ENCODE measurements at places on chromosomes 5 and 9.
A peak's percentile ranks its signal among the peaks of the same experiment; 100 is the strongest.

- no peak for DNase-seq
Measured at GRCh38 chr9:92760494-92760893, 4.1 kb downstream of the BICD2 start.

GRCh38 chr5:124421584-124421983 lies 324.9 kb downstream of the ZNF608 start:
- no peak for DNase-seq

GRCh38 chr9:137490532-137491186 lies 31.5 kb upstream of the NSMF start:
- DNase-seq: no peak

GRCh38 chr5:171863935-171864334 lies 78.3 kb downstream of the SMIM23 start:
- DNase-seq: peak; percentile 67

DNA sequence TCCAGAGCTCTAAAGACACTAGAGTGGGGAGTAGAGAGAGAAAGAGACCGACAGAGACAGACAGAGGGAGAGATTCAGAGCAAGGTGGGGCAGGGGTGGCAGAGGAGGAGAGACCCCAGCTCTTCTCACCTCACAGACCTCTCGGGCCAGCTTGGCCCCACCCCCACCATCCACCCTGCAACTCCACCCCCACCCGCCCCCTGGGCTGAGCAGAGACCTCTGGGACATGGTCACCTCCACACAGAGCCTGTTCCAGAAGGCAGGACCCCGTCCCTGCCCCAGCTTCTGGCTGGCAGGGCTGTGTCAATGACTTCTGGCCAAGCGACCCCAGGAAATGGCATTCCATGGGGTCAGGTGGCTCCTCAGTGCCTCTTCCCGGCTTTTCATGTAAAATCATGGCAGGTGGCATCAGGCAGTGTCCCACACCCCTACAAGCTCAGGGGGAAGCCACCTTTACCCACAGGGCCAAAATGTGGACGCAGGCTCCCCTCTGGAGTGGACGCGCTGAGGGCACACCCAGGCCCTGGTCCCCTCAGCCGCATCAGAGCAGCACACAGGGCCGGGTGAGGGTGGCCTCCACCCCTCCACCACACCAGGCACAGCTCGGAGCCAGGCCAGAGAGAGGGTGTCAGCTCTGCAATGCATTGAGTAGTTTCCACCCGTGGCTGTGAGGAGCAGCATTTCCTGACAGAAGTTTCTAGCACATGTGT lies 131.2 kb upstream of the LPCAT1 start:
- no peak for DNase-seq

- DNase-seq: no peak
Measured at GRCh38 chr5:144864118-144864517, 693.4 kb downstream of the KCTD16 start.

- no peak for DNase-seq
Measured at GRCh38 chr5:87399720-87400119, 13.0 kb downstream of the CCNH start.

GRCh38 chr9:37066139-37066725 lies 32.2 kb upstream of the PAX5 start:
- no peak for DNase-seq

DNA sequence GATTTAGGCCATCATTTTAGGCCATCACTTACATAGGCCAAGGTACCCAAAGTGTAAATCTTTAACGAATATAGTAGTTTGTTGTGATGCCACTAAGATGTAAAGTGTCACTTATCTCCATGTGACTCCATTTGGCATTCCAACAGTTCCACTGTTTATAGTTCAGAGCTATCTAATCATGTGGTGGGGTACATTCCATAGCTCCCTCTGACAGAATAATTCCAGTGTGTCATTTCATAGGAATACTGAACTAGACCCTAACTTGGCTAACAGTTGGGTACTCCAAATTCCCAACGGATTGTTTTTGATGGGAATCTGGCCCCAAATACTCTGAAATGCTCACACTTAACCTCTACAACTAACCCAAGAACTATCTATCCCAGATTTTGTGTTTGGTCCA lies 76.7 kb upstream of the FST start:
- no peak for DNase-seq

DNA sequence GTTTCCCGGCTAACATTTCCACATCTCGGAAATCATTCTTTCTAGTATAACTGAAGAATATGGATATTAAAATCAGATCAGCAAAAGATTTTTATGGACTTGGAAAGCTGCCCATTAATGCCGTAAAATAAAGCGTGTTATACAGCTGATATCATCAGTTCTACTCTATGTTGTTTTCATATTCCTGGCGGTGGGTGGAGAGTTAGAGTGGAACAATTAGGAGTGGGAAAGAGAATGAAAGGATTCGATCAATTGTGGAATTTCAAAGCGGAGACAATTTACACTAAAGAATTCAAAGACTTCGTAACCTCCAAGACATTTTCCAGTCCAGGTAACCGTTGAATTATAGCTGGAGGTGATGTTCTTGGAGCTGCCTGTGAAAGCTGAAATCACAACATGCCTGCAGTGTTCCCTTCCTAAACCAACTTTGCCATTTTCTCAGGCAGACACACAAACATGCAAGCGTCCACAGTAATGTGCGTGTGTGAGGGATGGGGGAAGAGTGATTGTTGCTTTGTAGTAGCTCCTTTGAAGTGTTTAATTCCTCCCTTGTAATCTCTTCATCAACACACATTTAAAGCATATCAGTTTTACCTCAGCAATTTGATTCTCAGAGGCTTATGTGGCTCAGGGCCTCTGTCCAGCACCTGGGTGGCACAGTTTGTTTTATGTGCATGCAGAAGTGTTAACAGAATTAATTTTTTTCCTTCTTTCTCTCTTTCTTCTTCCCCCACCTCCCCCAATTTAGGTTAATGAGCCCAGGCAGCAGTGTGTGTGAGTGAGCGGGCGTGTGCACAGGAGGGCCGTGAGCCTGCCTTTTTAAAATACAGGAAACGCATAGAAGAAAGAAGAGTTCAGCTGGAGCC lies 544.1 kb downstream of the RAB3C start:
- DNase-seq: no peak

- DNase-seq: no peak
Measured at GRCh38 chr9:93645149-93645889, 68.9 kb downstream of the PHF2 start.

- no peak for DNase-seq
Measured at GRCh38 chr5:95817430-95817829, 5.1 kb downstream of the GLRX start.

- peak; percentile 23 for DNase-seq
Measured at GRCh38 chr9:133505901-133506652, 18.7 kb downstream of the MYMK start.

GRCh38 chr5:39102684-39103155 lies 28.5 kb upstream of the RICTOR start:
- no peak for DNase-seq

- no peak for DNase-seq
Measured at GRCh38 chr5:1793301-1793740, 6.3 kb downstream of the MRPL36 start.

- DNase-seq: no peak
Measured at GRCh38 chr5:175821790-175822211, 49.6 kb upstream of the CPLX2 start.

- DNase-seq: peak; percentile 27
Measured at GRCh38 chr5:66958980-66959641, 237.5 kb downstream of the CD180 start.

- no peak for DNase-seq
Measured at GRCh38 chr5:19713740-19714139, 274.3 kb downstream of the CDH18 start.

DNA sequence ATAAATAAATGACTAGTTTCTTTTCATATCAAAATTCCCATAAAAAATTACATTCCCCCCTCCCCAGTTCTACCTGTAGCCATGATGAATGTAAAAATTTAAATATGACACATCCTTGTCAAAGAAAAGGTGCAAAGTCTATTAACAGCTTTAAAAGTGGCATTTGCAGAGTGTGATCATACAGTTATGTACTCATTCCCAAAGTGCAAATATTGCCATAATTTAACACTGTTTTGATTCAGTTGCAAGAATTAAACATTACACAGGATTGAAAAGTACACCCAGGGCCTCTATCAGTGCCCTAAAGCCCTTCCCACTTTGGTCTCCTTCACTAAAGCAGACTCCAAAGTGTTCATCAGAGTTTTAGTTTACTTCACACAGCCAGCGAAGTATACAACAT lies 51.8 kb downstream of the RNF145 start:
- DNase-seq: no peak

GRCh38 chr5:60162441-60162840 lies 268.9 kb upstream of the PDE4D start:
- DNase-seq: no peak

DNA sequence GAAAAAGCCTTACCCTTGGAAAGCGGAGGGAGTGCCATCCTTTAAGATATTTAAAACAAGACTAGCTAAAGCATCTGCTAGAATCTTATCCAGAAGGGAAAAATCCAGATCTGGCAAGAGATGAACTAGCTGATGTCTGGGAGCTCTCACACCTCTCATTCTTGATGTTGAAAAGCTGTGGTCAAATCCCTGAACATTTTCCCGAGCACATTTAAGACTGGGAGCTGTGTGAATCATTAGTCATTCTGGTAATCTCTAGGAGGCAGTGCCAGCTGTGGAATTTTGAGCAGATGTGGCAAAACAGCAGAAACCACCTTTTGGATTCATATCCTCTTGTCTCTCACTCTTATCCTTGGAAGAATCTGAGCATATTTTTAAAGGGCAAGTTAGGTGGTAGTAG lies 218.0 kb downstream of the MAN2A1 start:
- peak; percentile 69 for DNase-seq

- peak; percentile 40 for DNase-seq
Measured at GRCh38 chr5:56200971-56201666, 32.0 kb downstream of the ANKRD55 start.

DNA sequence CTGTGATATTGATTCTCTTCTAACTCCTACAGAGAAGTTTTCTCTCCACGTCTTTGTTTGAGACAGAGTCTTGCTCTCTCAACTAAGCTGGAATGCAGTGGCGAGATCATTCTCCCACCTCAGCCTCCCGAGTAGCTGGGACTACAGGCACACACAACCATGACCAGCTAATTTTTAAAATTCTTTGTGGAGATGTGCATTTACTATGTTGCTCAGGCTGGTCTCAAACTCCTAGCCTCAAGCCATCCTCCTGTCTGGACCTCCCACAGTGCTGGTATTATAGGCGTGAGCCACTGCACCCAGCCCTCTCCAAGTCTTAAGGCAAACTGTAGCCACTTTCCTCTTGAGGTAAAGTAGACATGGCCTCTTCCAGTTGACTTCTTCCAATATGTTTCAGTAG lies 72.2 kb downstream of the SNX18 start:
- DNase-seq: no peak

DNA sequence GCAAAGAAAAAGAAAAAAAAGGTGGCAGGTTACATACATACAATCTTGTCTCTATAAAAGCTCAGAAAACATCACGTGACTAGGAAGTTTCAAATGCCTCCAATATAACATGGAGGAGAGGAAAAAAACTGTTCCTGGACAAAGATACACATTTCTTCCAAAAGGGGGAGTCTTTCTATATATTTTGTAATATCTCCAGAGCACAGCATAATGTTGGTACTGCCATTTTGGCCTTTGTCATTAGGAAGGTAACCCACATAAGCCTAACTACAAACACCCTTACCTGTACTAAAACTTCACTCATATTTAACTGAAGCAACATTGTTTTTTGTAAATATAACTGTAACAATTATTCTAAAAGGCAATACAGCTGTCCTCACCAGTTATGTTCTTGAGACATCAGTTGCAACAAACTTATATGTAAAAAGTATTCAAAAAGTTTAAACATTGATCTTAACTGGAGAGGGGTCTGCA lies 1.2 kb upstream of the BTF3 start:
- no peak for DNase-seq

DNA sequence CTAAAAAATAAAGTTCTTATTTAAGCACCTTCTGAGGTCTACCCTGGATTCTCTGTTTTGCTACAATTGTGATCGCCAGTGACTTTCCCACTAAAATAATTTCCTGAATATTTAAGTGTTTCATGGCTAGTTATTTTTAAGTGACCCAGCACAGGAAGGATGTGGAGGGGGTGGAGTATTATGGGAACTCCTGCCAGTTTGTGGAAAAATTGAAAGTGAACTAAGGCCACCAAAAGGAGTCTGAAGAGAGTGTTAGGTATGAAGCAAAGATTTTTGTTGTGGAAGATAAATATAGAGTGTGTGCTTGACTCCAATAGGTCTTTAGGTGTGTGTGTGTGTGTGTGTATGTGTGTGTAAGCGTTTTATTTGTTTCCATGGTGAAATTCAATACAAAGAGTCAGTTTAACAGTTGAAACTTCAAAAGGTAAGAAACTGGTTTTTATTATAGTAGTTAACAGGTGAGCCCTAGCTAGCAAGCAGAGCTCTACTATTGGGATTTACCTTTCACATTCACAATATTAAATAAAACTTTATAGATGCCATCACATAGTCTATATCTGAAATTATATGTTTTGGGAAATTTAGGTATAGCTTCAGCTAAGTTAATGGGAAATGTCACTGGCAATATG lies 25.6 kb downstream of the RASGRF2 start:
- no peak for DNase-seq

GRCh38 chr5:600886-601541 lies 11.1 kb upstream of the CEP72 start:
- no peak for DNase-seq

DNA sequence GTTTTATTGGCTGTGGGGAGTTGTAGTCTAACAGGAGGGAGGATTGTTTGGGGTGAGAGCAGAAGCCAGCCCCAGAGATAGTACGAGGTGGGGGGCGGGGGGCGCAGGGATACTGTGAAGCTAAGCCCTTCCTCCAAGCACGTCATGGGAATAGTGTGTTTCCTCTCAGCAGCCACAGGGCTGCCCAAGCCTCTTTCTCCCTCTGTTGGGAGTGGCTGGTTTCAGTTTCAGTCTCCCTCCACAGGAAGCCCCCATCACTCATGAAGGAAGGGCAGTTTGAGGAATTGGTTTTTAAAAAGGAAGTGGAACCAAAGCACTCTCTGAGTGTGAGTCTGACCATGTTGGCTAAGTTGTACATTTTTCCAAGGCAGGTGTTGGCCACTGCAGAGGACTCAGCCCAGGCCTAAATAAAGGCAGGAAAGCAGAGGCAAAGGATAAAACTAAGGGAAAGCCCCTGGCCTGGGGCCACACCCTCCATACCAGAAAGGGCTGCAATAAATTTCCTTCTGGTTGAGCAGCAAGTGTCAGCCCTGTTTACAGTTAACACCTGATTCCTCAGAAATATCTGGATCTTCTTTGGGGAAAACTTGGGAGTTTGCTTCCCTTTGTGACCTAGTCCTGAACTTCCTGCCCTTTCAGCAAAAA lies 3.2 kb downstream of the RAB24 start:
- DNase-seq: no peak

DNA sequence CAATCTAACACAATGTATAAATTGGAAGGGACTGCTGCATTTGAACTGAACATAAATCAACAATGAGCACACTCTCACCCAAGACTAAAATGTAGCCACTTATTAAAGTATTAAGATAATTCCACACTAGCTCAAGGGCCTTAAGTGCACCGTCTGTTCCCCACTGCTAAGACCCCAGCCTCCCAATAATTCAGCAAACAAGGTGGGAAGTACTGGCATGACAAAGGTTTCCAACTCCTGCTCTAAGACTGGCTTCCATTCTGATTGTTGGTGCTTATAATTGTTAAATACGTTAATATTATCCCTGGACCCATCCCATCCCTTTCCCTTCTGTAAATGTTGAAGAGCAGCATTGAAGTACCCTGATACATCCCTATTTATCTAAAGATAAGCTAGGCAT lies 636.7 kb downstream of the NR2F1-AS1 start:
- no peak for DNase-seq

GRCh38 chr5:14522721-14523120 lies 58.9 kb upstream of the OTULINL start:
- DNase-seq: no peak

Data from AG09309 (cell line).